ENCODE measurements at places on chromosomes 5 and 9.

DNA sequence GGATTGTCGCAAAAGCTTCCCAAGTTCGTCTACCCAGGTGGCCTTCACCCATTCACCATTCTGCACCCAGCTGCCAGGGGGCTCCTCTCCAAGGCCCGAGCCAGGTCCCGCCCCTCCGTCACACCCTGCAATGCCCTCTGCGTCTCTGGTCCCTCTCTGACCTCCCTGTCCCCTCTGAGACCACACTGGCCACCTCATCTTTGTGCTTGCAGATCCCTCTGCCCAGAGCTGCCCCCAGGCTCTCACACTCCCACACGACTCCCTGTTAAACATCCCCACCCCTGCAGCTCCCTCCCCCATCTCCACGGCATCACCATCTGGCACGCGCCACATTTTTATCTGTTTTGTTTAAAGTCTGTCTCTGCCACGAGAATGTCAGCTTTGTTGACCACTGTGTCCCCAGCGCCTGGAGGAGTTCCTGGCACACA is 243.6 kb downstream of the PBX3 start:
- no peak overlapping the region for H3K27ac ChIP-seq
- no peaks in the 10 kb centered on the region for H3K4me1 ChIP-seq
- no peak overlapping the region for H3K4me3 ChIP-seq
- H3K27me3 ChIP-seq: no peaks in the 10 kb centered on the region
- DNase-seq: no peak
- no peaks in the 10 kb centered on the region for H3K36me3 ChIP-seq

- H3K4me3 ChIP-seq: no peak overlapping the region
- no peaks in the 10 kb centered on the region for H3K27me3 ChIP-seq
- no peaks in the 10 kb centered on the region for H3K36me3 ChIP-seq
- DNase-seq: no peak
Observed at GRCh38 chr5:163978897-163979296, 473.5 kb downstream of the MAT2B start.

DNA sequence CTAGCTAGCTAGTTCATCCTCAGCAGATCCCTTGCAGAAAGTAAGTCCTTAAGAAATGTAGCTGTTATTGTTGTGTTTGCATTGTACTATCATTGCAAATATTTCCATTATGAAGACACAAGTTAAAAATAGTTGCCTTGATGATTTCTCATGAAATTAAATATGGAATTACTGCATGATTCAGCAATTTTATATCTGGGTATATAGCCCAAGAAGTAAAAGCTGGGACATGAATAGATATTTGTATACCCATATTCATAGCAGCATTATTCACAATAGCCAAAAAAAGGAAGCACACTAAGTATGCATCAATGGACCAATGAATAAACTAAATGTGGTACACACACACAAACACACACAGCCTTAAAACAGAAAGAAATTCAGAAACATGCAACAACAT is 6.8 kb downstream of the IFNB1 start:
- H3K4me3 ChIP-seq: no peak overlapping the region
- no peaks in the 10 kb centered on the region for H3K4me1 ChIP-seq
- no peak for DNase-seq
- no peaks in the 10 kb centered on the region for H3K27me3 ChIP-seq
- H3K36me3 ChIP-seq: no peaks in the 10 kb centered on the region

GRCh38 chr9:21674894-21675293 is 127.5 kb upstream of the MTAP start:
- no peak for DNase-seq
- no peak overlapping the region for H3K27ac ChIP-seq
- no peaks in the 10 kb centered on the region for H3K4me1 ChIP-seq
- no peaks in the 10 kb centered on the region for H3K36me3 ChIP-seq
- H3K27me3 ChIP-seq: peaks cover 6% of the 10 kb centered on the region

GRCh38 chr5:108523360-108523759 is 141.5 kb upstream of the FBXL17 start:
- H3K27me3 ChIP-seq: no peaks in the 10 kb centered on the region
- no peaks in the 10 kb centered on the region for H3K4me1 ChIP-seq
- H3K36me3 ChIP-seq: no peaks in the 10 kb centered on the region

- H3K27me3 ChIP-seq: no peaks in the 10 kb centered on the region
- DNase-seq: no peak
- no peak overlapping the region for H3K27ac ChIP-seq
- H3K4me3 ChIP-seq: no peak overlapping the region
- no peaks in the 10 kb centered on the region for H3K4me1 ChIP-seq
Observed at GRCh38 chr9:101650142-101650541, 55.4 kb upstream of the PPP3R2 start.

- H3K4me3 ChIP-seq: no peak overlapping the region
- no peaks in the 10 kb centered on the region for H3K27me3 ChIP-seq
- H3K4me1 ChIP-seq: peaks cover 81% of the 10 kb centered on the region
- no peak for DNase-seq
Observed at GRCh38 chr9:136621019-136621733, 41.5 kb upstream of the EGFL7 start.

GRCh38 chr5:121430538-121430937 is 421.1 kb upstream of the FTMT start:
- no peaks in the 10 kb centered on the region for H3K4me1 ChIP-seq
- H3K4me3 ChIP-seq: no peak overlapping the region

DNA sequence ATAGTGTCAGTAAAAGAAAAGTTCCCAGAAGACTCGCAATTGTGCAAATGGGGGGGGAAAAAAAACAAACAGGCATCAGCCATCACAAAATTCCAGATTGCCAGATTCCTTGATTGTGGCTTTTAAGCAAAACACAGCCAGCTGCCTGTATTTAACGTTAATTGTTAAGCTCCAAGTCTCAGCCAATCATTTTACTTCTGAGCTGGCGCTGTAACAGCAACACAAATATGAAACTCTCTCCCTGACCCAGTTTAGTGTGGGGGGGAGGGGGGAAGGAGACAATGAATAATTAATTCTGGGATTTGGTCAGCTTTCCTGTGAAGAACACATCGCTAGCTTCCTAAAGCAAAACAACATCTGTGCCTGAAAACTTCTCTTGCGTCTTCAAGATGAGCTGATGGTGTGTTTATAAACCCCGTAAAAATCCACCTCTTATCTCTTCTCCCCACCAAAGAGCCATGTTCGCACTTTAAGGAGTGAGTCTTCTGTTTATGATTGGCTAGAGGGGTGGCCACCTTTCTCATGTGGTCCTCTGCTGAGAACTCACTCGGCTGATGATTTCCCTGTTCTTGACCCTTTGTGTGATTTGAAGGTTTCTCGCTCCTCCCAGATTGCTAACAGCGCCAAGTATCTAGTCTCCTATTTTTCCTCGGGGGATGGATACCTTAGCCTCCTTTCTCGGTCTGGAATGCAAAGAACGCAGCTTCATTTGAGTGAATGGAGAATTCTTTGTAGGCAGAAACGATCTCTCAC is 160.2 kb upstream of the DAPK1 start:
- no peak for DNase-seq
- H3K27me3 ChIP-seq: peaks cover 11% of the 10 kb centered on the region
- H3K4me1 ChIP-seq: peaks cover 5% of the 10 kb centered on the region
- H3K4me3 ChIP-seq: no peak overlapping the region
- H3K36me3 ChIP-seq: no peaks in the 10 kb centered on the region

DNA sequence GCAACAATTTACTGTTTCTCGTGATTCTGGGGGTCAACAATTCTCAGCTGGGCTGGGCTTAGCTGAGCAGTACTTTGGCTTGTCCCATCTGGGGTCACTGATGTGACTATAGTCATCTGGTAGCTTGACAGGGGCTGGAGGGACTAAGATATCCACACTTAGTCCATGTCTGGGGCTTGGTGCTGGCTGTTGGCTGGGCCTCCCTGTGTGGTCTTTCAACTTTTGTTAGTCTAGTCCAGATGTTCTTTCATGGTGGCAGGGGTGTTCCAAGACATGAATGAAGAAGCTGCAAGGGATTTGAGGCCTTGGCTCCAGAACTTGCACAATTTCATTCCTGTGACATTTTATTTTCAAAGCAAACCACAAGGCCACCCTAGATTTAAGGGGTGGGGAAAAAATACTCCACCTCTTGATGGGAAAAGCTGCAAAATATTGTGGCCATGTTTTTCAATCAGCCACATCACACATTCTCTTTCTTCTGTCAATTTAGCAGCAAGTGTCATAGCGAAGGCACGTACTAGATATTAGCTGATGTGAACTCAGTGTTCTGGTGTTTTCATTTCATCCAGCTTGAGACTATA is 59.2 kb downstream of the TSSK1B start:
- no peaks in the 10 kb centered on the region for H3K36me3 ChIP-seq
- no peak for DNase-seq
- peaks cover 11% of the 10 kb centered on the region for H3K4me1 ChIP-seq
- H3K4me3 ChIP-seq: no peak overlapping the region
- H3K27ac ChIP-seq: no peak overlapping the region
- H3K27me3 ChIP-seq: peaks cover 9% of the 10 kb centered on the region

DNA sequence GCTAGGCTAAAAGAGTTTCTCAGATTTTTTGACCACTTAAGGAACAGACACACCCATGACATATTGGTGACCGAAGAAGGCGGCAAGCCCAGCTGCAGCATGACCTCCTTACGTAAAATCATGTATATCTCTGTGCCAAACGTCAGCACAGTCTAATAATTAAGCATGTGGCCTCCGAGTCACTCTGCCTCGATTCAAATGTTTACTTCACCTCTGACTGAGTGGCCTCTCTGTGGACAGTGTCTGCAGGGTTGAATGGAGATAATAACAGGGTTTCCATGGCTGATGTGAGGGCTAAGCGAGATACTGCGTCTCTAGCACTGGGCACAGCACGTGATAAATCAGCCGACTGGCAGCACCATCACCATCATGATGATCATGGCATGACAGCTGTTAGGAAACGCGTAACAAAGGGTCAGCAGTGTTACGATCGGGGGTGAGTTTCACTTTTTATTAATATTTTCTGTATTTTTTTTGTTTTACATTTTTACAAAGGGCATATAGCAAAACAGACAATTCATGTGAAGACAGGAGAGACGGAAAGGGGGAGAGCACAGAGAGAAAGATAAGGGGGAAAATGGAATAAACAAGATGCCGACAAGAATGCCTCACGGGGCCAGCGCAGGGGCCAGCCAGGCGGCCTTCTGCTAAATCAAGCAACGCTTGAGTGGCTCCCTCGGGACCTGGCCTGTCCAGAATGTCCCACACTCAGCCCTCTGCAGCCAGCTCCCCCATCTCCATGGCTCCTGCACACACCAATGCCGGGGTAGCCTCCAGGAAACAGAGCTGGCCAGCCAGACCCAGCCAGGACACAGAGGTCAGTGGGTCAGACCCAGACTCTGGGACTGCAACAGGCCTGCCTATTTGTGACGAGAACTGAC is 60.3 kb downstream of the ADAMTS2 start:
- no peak overlapping the region for H3K4me3 ChIP-seq
- no peaks in the 10 kb centered on the region for H3K36me3 ChIP-seq
- no peaks in the 10 kb centered on the region for H3K27me3 ChIP-seq
- H3K27ac ChIP-seq: no peak overlapping the region
- DNase-seq: no peak
- H3K4me1 ChIP-seq: no peaks in the 10 kb centered on the region

GRCh38 chr5:136814619-136815378 is 449.5 kb upstream of the TRPC7 start:
- no peaks in the 10 kb centered on the region for H3K27me3 ChIP-seq
- no peaks in the 10 kb centered on the region for H3K36me3 ChIP-seq
- no peak for DNase-seq
- no peak overlapping the region for H3K27ac ChIP-seq
- H3K4me1 ChIP-seq: no peaks in the 10 kb centered on the region
- H3K4me3 ChIP-seq: no peak overlapping the region

- peaks cover 25% of the 10 kb centered on the region for H3K4me1 ChIP-seq
- H3K27me3 ChIP-seq: no peaks in the 10 kb centered on the region
- H3K27ac ChIP-seq: peak overlapping the region; percentile 90
- peaks cover 15% of the 10 kb centered on the region for H3K36me3 ChIP-seq
Observed at GRCh38 chr9:127803507-127804352, 1.0 kb downstream of the FPGS start.

DNA sequence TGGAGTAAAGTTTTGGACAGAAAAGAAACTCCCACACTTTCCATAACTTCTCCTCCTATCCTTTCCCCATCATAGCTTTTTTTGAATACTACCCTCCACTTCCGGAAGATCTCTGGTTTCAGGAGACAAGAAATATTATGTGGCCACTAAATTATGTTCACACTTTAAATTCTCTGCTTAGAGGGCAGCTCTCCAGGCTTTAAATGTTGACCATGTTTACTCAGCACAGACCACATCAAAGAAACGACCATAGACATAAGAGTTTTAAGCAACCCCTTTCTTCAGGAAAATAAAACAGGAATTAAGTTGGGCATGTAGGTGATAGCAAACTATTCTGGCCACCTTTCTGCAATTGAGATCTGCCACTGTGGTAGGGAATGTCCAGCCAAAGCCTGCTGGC is 97.8 kb downstream of the PIK3R1 start:
- DNase-seq: no peak
- H3K4me1 ChIP-seq: peaks cover 20% of the 10 kb centered on the region
- H3K36me3 ChIP-seq: no peaks in the 10 kb centered on the region
- no peak overlapping the region for H3K27ac ChIP-seq

DNA sequence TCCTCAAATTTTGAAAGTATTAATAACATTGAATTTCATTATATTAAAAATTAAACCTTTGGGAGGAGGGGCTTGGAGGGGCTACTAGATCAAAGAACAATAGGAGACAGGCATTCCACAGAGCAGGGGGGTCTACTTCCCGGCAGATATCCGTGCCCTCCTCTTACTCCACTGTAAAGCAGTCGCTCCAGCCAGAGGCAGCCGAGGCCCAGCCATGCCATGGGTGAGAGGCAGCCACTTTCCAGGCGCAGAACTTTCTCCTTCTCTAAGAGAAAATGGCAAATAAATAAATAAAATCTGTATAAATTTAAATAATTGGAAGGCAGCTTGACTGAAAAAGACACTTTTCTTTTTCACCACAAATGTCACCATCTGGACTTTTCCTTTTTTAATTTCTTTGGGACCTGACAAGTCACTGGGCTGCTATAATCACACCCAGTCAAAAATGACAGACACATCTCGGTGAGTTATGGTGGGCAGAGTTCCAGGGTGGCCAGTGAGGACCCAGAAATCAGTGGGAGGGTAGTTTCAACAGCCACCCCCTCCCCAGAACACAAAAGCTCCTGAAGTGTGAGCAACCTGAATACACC is 302.2 kb upstream of the SMARCA2 start:
- DNase-seq: no peak
- no peaks in the 10 kb centered on the region for H3K27me3 ChIP-seq
- no peak overlapping the region for H3K4me3 ChIP-seq
- H3K4me1 ChIP-seq: no peaks in the 10 kb centered on the region
- no peak overlapping the region for H3K27ac ChIP-seq

GRCh38 chr9:132892400-132892799 is 13.7 kb downstream of the SPACA9 start:
- peaks cover 25% of the 10 kb centered on the region for H3K36me3 ChIP-seq
- DNase-seq: no peak
- peaks cover 19% of the 10 kb centered on the region for H3K4me1 ChIP-seq
- no peak overlapping the region for H3K4me3 ChIP-seq

DNA sequence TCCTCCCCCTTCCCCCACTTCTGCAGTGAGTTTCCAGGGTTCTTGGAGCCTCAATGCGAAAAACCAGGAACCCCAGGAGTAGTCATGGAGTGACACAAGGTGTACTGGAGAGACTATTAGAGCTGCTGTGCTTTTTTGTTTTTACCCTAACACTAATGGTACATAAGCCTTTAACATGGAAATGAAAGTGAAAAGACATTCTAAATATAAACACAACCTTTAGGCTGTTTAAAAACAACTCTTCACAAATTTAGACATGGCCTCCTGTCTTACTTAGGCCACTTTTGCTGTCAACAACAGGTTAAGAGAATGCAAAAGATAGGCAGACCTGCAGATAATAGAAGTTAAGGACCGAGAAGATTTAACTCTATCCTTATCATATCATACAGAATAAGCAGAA is 232.2 kb downstream of the DENND1A start:
- no peaks in the 10 kb centered on the region for H3K4me1 ChIP-seq
- no peaks in the 10 kb centered on the region for H3K36me3 ChIP-seq
- DNase-seq: no peak
- no peak overlapping the region for H3K4me3 ChIP-seq
- H3K27me3 ChIP-seq: no peaks in the 10 kb centered on the region

Data from natural killer cell (primary cell).